Esophagus mucosa (tissue), 1 donor: ENCODE measurements at places on chromosomes 6 and 20.

DNA sequence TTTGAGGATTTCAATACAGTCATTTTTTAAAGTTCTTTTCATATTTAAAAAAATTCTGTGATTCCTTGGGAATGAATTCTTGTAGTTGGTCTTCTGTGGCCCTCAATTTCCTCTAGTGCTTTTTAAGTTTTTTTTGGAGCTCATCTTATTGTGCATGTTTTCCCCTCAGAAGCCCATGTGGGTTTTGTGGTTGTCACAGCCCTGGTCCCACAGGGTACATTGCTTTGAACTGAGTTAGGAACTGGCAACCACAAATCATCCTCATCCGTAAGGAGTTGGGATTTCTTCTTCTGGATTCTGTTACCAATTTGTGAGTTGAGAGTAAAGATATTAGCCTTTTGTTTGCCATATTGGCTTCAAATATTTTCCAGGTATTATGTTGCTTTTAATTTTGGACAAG, 89.9 kb downstream of the AKAP7 start:
- ATAC-seq: no peak

DNA sequence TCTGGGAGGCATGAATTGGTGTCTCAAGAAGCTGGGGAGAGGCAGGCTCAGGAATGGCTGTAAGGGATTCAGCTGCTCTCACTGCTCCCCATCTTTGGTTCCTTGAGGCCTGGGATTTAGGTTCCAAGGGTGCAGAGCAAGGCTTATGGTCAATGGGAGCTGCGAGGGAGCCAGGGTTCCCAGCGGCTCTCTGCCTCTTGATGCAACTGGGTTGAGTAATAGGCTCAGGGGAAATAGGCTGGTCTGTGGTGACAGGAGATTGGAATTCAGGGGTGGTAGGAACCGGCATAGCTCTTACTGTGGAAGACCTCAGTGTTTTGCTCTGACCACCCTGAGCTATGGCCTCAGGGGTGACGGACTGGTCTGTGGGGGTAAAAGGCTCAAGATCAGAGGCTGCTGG, 13.0 kb upstream of the NRM start:
- ATAC-seq: peak; percentile 18

GRCh38 chr6:100461917-100462705, 2.6 kb downstream of the SIM1 start:
- no peak for ATAC-seq

DNA sequence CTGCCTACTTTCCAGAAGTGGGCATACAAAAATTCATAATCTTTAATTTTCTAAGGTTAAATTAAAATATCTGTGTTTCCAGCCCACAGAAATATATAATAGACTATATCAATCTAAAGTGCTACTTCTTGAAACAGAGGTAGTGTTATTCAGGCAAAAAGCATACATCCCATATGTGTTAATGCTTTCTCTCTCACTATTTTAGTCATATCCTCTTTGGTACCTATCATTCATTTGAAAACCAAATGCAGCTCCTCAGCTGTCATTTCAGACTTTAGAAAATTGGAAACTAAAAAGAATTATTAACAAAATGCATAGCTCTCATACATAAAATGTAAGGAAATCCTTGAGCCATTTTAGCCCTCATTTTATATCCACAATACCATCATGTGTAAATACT, 925 bp downstream of the FHL5 start:
- ATAC-seq: no peak

DNA sequence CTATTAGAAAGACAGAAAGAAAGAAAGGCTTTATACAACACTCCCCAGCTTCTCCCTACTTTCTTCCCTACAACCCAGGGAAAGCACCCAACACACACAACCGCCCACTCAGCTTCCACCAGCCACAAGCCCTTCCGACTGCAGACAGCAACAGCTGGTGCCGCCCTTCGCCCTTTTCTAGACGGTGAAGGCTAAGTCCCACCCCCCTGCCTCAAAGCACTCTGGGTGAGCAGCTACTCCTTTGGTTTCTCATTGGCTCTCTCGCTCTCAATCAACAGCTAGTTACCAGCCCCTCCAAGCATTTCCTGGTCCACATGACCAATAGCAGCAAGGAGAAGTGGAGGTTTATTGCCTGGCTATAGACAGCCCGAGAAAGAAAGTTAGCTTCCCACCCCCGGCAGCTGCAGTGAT, 230.1 kb upstream of the MOCS1 start:
- ATAC-seq: no peak

GRCh38 chr6:54248319-54248718, 59.9 kb upstream of the TINAG start:
- ATAC-seq: no peak

- ATAC-seq: no peak
Measured at GRCh38 chr20:14580418-14581074, 243.1 kb upstream of the FLRT3 start.
